ENCODE measurements at places on chromosomes 16 and 17.

GRCh38 chr17:76254275-76254674, 10.9 kb upstream of the UBALD2 start:
- DNase-seq, result no peak

DNA sequence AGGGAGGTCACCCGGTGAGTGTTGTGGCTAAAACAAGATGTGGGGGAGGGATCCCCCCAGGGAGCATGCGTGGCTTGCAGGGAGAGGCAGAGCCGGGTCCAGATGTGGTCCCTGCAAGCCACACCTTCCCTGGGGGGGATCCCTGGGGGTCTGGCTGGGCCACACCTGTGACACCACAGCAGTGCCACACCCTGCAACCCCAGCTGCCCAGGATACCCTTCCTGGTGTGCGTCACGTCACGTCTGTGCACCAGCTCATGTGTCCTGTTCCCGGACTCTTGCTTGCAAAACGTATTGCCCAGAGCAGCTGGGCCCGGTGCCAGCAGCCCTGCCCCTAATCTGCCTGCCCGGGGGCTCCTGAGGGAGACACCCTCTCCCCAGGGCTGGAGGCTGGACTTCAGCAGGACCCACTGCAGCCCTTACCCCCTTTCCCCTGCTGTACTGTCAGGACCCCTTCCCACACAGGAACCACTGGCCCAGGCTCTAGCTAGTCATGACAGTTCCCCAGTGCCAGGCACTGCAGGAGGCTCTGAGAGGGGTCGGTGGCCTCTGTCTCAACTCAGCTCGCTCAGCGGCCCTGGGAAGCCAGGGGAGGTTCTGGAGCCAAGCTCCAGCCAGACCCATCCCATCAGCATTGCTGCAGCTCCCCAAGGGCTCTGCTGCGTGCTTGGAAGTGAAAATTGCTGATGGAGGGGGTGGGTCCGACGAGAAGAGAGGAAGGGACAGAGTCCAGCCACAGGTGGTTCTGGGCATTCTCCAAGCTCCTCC, 25.8 kb upstream of the ACSF3 start:
- no peak for DNase-seq

DNA sequence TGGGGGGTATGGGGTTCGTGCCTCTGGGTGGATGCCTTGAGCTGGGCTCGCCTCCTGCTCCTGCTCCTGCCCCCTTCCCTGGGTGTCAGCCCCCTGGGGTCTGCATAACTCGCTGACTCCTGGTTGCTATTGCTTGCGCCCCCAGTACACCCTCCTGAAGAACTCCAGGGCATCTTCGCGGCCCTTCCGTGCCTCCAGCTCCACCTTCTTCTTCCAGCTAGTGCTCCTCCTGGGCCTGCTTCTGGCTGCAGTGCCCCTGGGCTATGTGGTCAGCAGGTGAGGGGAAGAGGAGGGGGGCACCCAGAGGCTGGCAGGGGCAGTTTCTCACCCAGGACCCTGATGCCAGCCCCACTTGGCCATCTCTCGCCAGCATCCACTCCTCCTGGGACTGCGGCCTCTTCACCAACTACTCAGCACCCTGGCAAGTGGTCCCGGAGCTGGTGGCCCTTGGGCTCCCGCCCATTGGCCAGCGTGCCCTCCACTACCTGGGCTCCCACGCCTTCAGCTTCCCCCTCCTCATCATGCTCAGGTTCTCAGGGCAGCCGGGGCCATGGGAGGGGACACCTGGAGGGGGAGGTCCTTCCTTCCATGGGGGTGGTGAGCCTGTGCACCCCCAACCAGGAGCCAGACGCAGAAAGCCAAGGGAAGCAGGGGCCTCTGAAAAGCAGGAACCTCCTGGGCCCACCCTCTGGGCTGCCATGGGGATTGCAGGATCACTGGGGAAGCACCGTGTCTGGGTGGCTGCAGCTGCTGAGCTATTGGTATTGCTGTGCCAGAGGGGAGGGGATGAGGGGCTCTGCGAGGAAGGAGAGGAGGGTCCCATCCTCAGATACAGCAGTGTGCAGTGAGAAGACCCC, 7.8 kb upstream of the C17orf99 start:
- no peak for DNase-seq

DNA sequence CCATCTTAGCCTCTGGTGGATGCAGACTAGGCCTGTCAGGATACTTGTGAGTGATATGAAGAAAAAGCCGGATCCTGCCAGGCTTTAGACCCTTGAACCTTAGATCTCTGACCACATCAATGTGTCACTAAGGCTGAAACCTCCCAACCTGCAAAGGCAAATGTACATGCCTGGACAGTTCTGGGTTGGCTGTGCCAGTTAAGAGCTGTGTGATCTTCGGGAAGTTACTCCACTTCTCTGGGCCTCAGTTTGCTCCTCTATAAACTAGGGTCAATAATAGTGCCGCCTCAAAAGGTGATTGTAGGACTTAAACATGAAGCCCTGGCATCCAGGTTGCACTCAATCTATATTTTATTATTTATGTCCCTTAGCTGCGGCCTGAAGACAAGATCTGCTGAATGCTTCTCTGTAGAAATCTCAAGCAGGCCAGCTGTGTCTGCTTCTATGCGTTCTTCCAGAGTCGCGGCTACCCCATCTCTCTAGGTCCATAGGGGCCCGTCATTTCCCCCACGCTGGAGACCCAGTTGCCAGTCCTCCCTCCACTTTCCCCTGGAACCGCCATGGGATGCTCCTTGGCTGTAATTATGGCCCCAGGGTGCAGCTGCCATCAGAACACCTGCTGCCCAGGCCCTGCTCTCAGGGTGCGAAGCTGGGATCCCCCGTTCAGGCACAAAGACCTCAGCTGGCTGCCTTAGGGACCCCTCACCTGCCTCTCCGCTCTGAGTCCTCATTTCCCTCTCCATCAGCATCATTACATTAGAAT, 50.2 kb downstream of the AKAP1 start:
- no peak for DNase-seq

DNA sequence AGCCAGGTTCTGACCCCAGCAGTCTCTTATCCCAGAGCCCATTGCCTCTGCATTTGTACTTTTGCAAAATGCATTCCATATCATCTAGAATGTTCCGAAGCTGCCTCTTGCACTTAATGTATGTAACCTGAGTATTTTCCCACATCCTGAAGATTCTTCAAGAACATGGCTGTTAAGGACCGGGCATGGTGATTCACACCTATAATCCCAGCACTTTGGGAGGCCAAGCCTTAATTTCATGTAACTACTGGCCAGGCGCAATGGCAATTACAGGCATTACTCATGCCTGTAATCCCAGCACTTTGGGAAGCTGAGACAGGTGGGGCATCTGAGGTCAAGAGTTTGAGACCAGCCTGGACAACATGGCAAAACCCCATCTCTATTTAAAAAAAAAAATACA, 31.7 kb upstream of the GAN start:
- no peak for DNase-seq

GRCh38 chr17:27854163-27854562, 39.0 kb downstream of the LYRM9 start:
- DNase-seq, result no peak

GRCh38 chr17:34813290-34813689, 148.0 kb downstream of the CCT6B start:
- DNase-seq, result no peak

DNA sequence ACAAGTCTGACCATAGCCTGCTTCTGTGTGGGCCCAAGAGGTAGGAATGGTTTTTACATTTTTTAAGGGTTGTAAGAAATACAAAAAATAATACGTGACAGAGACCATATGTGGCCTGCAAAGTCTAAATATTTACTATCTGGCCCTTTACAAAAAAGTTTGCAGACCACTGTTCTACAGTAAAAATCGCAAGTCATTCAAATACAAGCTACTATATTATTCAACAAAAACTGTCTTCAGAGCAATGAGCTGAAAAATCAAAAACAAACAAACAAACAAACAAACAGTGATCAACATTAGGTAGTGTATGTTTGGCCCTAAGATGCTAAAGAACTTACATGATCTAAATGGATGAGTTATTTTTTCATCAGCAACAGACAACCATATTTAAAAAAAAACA, 32.5 kb downstream of the IKZF3 start:
- DNase-seq, result no peak

- DNase-seq, result no peak
Measured at GRCh38 chr17:50815400-50815799, 20.0 kb upstream of the WFIKKN2 start.

- DNase-seq, result no peak
Measured at GRCh38 chr17:30928584-30928983, 6.8 kb downstream of the ADAP2 start.

- no peak for DNase-seq
Measured at GRCh38 chr17:61533797-61534196, 57.2 kb downstream of the NACA2 start.

DNA sequence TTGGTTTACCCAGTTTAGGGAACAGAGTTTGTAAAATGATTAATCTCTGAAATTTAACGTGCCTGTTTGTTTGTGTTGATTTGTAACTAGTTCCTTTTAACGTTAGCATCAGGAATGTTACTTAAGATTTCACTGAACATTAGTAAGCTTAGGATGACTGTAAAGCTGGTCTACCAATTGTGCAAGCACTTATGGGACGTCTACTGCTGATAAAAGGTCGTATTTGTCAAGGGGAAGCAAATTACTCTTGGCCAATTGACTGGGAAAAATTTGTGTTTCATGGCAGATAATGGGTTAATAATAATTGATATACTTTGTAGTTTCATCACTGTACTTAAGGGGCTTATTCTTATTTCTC, 11.8 kb downstream of the METTL9 start:
- DNase-seq, result no peak

GRCh38 chr16:2199095-2199494, 2.7 kb upstream of the CASKIN1 start:
- no peak for DNase-seq

GRCh38 chr17:55446581-55447205, 25.1 kb upstream of the MMD start:
- no peak for DNase-seq

- DNase-seq, result no peak
Measured at GRCh38 chr16:2171601-2172178, 16.1 kb downstream of the TRAF7 start.

DNA sequence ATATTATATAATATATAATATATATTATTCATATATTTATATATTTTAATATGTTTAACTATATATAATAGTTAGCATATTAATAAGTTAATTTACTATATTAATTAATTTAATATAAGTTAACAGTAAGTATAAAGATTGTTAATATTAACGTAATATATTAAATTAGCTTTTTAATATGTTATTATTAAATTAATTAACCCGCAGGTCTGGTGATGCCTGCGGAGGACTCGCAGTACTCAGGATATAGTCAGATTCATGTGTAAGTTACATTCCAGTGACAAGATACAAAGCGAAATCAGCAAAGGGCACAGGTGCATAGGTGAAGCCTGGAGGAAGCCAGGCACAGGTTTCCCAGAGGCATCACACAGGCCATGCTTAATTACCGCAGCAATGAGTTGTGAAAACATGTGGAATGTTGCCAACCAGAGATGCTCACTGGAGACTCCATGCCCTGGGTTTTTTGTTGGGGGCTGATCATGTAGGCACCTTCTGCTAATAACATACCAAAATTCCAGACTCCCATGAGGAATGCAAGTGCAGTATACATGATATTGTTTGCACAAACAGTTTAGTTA, 130.4 kb upstream of the MPHOSPH6 start:
- no peak for DNase-seq

- DNase-seq, result peak; percentile 50
Measured at GRCh38 chr17:77959126-77959925, 823 bp downstream of the TNRC6C start.

DNA sequence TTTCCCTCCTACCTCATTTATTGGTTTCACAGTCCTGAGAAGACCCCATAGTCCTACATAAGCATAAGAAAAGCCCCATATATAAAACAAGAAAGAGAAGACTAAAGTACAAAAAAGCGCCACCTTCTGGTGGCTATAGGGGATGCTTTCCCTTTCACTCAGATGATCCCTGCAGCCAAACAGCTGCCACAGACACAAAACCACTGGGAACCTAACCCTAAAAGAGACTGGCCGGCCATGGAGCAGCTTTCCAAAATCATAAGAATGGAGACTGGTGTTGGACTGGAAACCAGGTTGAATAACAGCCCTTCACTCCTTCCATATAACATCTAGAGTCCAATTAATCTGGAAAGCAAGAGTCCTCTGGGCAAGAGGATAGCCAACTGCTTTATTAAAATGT, 11.4 kb downstream of the DYNC1LI2 start:
- DNase-seq, result peak; percentile 62

- DNase-seq, result peak; percentile 84
Measured at GRCh38 chr17:75033346-75034235, 13.2 kb downstream of the ATP5PD start.

DNA sequence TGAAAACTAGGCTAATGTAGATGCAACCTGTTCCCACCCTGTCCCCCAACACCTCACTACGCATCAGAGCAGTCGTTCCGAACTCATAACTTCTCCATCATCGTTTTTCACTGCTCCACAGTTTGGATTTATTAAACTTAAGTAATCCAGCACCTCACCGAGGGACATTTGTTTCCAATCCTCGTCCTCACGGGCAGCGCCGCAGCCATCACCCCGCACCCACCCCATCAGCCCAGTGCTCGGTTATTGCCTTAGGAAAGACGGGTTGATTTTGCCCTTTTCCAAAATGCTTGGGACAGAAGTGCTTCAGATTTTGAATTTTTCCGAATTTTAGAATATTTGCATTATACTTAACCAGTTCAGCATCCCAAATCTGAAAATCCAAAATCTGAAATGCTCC, 71.0 kb upstream of the DOC2B start:
- no peak for DNase-seq

Data from GM13976 (cell line).